ENCODE measurements at places on chromosomes 16 and 17. TPM values are rescaled to one million over a fixed set of nuclear protein-coding genes. Genes with fewer than 3 reads are reported as not detected.
A peak's percentile ranks its signal among the peaks of the same experiment; 100 is the strongest.

PLXDC1 gene
- 15.8 TPM for total RNA-seq

RNF112 gene
- 1.6 TPM for total RNA-seq

NEUROD2 gene
- not detected for total RNA-seq

WFIKKN1 gene
- 0.86 TPM for total RNA-seq

CDK5R1 gene
- 21.2 TPM for total RNA-seq

SOCS1 gene
- total RNA-seq, result 14.7 TPM

DNA sequence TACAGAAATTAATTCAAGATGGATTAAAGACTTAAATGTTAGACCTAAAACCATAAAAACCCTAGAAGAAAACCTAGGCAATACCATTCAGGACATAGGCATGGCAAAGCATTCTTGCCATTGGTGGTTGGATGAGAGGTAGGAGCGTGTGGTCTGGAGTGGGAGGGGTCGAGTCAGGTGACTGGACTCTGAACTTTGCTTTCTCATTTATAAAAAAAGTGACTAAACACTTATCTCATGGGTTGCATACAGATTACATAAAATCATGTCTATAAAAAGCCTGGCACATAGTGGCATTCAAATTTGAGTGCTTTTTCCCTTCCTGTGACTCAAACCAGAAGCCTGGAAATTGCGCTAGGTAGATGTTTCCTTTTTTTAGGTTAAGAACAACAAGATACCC, 159.7 kb upstream of the SHISA6 start:
- DNase-seq, result no peak

GRCh38 chr17:56298846-56299245, 145.6 kb downstream of the ANKFN1 start:
- DNase-seq, result no peak

- DNase-seq, result no peak
These were observed 50.0 kb upstream of the CCL1 start for GRCh38 chr17:34412965-34413441.

GRCh38 chr17:77141846-77142449, 1.2 kb downstream of the SEC14L1 start:
- DNase-seq, result no peak

- DNase-seq, result no peak
These were observed 50.2 kb downstream of the TBC1D16 start for GRCh38 chr17:79985361-79985942.

GRCh38 chr17:50209472-50210239, 8.2 kb upstream of the COL1A1 start:
- DNase-seq, result no peak

DNA sequence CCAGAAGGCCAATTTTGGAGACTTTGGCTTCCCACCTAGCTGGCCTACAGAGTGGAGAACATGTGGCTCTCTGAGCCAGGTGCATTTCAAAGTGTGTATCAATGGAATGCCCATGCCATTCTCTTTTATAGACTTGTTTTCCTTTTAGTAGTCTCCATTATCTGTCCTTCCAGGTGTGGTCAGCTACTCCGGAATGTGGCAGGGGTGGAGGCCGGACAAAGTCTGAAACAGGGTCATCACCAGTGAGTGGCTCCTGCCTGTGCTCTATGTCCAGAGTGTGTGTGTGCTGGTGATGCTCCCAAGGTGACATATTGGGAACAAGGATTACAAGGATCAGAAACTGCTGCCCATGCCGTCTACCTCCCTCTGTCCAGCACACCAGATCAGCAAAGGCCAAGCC, 3.8 kb upstream of the TMEM220 start:
- DNase-seq, result no peak

DNA sequence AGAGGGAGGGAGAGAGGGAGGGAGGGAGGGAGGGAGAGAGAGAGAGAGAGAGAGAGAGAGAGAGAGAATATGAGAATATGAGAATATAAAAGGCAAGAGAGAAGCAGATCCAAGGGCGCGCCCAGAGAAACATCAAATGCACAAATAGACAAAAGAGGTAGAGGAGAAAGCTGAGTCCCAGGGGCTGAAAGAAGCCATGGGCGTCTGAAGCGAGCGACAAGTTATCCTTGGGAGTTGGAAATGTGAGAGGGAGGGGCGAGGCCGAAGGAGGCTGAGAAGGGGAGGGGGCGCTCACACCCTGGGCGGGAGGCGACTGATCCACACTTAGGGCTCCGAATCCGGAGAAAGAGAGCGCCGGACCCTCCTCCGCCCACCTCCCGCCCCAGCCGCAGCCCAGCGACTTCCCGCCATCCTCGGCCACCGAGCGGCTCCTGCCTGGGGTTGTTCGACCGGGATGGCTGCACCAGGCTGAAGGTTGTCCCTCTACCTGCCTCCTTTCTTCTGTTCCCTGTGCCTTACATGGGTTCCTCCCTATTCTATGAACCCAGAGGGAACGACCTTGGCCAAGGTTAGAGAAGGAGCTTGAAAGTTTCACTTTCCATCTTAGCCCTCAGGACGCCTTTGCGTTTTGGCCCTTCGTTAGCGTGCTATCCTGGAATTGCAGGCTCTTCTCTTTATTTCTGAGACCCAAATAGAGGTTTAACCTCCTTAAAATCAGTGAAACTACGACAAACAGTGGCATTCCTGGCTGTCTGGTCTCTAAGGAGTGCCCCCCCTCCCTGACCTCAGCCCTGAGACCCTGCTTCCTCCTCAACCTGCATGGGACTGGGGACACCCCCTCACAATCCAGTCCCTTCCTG, 21.2 kb upstream of the HOXB9 start:
- no peak for DNase-seq

DNA sequence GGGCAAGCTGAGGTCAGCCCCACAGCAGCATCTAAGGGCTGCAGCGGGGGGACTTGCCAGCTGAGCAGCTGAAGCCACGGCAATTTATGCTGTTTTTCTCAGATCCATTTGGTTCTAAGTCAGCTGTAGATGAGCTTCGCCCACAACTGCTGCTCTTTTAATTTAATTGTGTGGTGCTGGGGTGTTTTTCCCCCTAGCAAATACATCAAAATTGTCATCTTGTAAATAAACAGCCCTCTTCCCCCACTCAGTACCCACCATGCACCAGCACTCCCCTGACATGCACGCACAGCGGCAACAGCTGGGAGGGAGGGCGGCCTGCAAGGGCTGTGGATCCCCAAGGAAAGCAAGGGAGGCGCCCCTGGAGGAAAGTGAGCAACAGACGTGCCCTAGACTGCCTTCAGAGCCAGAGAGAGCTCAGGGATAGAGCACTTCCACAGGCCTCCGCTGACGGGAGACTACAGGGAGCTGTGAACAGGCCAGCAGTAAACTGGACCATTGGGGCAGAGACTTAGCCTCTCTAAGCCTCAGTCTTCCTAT, 149.5 kb downstream of the TMEM132E start:
- no peak for DNase-seq

- DNase-seq, result peak; percentile 77
These were observed 505 bp upstream of the COG1 start for GRCh38 chr17:73192206-73192893.

GRCh38 chr17:20234276-20234675, 225.1 kb downstream of the SPECC1 start:
- DNase-seq, result peak; percentile 55

- DNase-seq, result no peak
These were observed 14.5 kb upstream of the PITPNM3 start for GRCh38 chr17:6570731-6571451.

DNA sequence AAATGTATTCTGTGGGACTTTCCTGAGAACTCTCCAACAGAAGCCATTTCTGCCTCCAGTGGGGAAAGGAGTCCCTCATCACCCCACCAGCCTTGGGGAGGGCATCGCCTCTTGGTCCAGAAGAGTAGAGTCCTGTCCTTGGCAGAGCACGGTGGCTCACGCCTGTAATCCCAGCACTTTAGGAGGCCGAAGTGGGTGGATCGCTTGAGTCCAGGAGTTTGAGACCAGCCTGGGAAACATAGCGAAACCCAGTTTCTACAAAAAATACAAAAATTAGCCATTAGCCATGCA, 41.0 kb downstream of the LYRM1 start:
- no peak for DNase-seq

DNA sequence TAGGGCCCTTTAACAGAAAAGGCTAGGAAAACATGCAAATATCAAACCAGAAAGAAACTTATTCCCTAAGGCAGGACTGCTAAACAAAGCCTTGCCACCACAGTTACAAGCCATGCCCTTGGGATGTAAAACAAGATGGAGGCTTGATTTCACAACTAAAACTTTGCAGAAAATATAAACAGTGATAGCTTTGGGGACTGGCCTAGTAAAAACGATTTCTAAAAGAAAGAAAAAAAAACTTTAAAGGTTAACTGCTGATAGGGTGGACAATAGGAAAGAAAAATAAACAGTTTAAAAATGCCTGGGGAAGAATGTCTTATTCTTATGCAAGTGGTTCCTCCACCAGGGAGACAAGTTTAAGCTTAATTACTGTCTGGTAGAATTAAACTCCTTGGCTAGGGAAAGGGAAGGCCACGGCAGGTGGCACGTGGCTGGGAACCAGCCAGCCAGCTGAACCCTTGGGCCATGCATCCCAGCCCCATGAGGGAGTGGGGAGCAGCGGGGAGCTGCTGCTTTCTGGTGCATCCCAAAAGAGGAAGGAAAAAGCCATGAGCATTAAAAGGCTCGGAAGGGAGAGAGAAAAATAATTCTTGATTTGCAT, 10.7 kb upstream of the TMC5 start:
- no peak for DNase-seq

- no peak for DNase-seq
These were observed 193.4 kb upstream of the CDH11 start for GRCh38 chr16:65315081-65315780.

- DNase-seq, result no peak
These were observed 42.0 kb upstream of the NFAT5 start for GRCh38 chr16:69523566-69524305.

DNA sequence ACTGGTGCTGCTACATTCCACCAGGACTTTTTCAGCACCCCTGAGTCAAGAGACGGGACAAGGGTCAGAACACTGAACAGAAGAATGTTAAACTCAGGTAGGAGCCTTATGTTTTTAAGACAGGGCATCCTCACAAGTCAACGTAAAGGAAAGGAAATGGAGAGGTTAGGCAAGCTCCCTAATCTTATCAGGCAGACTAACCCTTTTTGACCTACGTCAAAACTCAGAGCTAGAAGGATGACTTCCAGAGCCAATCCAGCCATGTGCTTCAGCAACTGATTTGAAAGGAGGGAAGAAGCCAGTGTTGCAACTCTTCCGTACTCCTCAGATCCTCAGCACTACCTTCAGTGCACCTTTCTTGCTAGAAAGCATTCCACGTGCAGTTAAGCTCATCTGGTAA, 46.8 kb downstream of the REXO5 start:
- DNase-seq, result no peak

DNA sequence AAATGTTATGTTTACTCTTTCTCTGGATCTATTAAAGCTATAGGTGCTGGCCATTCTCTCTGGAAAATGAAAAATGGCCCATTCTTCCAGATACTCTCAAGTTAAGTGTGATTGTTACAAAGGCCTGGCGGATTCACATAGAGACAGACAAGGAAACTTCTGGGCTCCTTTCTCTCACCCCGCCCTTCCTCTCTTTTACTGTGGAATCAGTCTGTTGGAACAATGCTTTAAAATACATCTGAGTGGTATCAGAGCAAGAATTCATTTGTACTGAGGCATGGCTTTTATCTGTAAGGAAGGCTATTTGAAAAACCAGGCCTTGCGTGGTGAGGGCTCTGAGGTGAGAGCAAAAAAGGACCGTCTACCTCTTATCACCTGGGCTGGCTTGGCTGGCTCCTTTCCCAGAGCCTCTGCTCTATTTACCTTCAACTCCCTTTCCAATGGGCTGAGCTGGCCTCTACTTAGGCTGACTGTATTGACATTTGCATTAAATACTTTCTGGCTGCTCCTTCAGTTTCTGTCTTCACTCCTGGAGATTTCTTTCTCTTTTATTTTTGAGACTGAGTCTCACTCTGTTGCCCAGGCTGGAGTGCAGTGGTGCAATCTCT, 274.0 kb downstream of the PHKB start:
- DNase-seq, result no peak

DNA sequence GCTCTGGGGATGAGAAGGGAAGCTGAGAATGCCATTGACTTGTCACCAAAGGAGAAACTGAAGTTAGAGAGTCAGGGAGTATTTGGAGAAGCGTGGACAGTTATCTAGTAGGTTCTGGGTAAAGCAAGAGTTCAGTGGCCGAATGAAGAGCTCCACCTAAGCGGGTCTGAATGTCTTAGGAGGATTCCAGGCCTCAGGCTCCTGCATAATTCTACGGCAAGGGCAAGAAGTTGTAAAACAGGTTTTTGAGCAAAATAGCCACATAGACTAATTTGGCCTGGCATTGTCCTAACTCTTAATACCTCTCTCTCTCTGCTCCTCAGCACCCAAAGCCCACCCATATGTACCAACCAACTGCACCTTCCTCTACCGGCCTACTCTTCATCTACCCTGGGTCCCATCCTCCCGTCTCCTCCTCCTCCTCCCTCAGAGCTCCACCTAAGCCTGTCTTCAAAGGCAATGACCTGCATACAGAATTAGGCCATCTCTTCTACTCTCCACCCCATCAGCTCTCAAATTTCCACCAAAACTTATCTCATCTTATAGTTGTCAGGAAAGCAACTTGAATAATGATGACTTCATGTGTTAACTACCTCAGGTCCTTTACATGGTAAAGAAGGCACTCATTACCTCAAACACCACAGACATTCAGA, 42.0 kb upstream of the KCNJ2 start:
- no peak for DNase-seq

DNA sequence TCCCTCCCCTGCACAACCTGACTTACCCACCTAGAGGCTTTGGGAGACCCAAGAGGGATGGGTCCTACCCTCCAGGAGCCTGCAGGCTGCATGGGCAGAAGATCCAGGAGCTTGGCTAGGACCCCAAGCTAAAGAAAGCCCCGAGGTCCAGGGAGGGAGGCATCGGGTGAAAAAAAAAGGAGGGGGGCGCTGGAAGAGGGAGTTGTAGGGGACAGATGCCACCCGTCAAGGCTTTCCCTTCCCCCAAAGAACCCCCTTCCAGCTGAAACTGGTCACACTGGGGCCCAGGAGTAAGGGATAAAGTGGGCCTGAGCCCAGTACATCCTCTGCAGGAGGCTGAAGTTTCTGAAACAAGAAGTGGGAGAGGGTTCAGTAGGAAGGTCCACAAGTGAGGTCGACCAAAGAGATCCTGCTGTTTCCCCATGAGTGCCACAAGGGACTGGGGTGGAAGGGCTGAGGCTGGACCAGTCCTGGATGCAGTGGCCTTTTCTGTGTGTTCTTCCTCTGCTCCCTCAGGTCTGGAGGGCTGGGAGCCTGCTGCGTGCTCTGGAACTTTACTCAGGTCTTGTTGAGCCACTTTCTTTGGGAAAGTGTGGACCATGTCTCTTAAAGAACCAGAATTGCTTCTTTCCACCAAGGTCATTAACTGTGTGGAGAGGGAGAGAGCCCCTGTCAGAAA, 14.2 kb upstream of the CBFB start:
- no peak for DNase-seq

DNA sequence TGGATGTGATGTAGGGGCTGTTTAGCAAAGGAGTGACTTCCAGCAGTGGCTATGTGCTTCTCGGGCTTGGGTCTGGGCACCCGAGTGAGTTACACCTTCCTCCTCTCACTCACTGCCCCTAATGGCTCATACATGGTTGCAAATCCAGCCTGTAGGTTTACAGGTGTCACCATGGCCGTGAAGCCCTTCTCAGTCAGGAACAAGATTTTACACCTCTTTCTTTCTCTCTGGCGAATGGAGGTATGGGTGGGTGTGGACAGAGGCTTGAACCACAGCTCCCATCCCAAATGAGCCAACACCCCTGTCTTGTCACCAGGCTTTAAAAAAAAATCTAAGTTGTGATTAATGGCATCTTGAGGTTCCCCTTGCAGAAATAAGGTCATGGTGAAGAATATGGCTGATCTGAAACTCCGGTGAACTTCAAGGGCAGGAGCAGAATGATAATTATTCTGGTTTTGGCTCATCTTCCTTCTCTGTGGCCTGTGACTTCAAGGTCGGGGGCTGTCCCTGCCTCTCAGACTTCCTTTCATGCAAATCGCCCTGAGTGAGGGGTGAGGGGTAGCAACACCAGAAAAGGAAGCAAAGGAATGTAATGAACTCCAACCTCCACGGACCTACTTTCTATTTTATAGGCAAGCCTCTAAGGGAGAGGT, 331.2 kb downstream of the MAF start:
- peak; percentile 74 for DNase-seq

All from CD4-positive, alpha-beta memory T cell (primary cell).